ENCODE measurements at places on chromosomes 16 and 17.

DNA sequence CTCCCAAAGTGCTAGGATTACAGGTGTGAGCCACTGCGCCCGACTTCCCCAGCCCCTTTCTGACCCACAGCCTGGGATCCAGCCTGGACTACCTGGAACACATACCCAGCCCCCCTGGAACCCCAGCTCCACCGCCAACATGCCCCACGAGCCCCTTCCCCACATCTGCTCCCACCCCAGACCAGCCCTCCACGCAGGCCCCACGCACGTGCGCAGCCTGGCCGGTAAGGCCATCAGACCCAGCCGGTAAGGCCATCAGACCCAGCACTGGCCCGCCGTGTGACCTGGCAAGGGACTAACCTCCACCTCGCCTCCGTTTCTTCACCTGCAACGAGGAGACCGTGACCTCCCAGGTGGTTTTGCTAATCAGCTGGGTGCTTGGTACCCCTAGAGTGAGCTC, 46.5 kb downstream of the RPH3AL start:
- no peak for DNase-seq

GRCh38 chr17:48532261-48532660, 1.4 kb upstream of the HOXB1 start:
- no peak for DNase-seq

GRCh38 chr16:81210807-81211206, 27.7 kb upstream of the BCO1 start:
- no peak for DNase-seq

DNA sequence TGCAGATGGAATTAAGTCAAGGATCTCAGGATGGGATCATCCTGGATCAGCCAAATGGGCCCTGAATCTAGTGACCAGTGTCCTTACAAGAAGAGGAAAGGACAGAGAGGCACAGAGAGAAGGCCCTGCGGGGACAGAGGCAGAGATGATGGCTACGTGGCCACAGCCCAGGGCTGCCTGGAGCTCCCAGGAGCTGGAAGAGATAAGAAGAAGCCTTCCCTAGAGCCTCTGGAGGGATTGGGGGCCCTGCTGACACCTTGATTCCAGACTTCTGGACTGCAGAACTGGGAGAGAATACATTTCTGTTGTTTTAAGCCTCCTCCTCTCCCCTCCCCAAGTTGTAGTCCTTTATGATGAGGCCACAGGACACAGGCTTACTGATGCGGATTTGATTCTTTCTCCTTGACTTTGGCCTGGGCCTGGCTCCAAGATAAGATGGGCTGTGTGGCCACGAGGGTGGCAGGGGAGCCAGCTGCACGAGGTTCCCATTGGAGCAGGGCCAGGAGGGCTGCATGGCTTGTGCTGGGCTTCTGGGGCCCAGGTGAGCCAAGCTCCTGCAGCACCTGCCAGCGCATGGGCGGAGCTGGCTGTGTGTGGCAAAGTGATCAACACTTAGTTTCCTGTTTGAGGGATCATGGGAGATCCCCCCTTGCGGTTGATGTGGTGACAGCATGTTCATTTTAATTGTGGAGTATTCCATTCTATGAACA, 146.1 kb downstream of the IRF8 start:
- DNase-seq, result no peak

- peak; percentile 23 for DNase-seq
These were observed 587 bp upstream of the DBF4B start for GRCh38 chr17:44707755-44708400.

DNA sequence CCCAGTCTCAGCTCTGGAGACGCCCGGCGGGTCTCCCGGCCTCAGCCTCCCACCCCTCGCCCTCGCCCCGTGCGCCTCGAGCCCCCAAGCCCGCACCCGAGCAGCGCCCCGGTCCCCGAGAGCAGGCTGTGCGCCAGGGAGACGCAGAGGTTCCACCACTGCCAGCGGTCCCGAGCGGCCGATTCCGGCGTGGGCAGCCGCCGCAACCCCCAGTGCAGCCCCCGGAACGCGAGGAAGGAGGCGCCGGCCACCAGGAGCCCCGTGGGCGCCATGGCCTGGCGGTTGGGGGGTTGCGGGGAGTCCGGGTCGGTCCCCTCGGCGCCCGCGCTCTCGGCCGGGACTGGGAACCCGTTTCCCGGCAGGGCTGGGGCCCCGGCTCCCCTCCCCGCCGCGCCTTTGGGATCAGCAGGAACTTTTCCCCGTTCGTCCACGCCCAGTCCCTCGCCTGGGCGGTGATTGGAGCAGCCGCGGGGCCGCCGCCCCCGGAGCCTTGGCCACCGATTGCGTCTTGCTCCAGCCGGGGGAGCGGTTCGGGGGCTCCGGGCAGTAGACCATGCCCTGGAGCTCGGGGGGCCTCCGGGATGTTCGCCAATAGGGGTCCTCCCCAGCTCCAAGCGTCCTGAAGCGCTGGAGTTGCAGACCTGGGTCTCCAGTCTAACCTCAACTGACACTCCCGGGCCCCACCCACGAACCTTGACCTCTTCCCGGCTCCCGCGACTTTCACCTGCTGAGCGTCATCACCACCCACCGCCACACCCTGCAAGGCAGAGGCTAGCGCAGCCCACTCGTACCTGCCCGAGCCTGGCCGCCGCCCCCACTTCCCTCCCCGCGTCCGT, at the start of gene TLCD2:
TSS of gene TLCD2 (minus strand) at position 407 of the 836 bp plus-strand sequence. CDS start at position 272, 135 bp downstream.
- peak; percentile 67 for DNase-seq

GRCh38 chr16:75931043-75931442, 204.8 kb upstream of the CPHXL start:
- peak; percentile 17 for DNase-seq

DNA sequence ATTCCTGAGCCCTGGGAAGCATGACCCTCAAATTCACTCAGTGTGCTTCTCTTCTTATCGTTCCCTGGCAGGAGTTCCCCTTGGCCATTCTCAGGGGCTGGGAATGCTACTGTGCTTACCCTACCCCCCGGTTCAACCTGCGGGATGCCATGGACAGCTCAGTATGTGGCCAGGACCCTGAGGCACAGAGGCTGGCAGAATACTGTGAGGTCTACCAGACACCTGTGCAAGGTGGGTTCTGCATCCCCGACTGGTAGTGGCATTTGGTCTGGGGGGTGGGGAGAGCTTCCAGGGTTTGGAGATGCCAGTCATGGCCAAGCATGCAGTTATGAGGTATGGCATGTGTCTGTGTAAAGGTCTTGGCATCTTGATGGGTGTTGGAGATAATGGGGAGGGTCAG, 39.4 kb downstream of the WSCD1 start:
- DNase-seq, result no peak
